ENCODE measurements at places on chromosomes 12 and 14.

DNA sequence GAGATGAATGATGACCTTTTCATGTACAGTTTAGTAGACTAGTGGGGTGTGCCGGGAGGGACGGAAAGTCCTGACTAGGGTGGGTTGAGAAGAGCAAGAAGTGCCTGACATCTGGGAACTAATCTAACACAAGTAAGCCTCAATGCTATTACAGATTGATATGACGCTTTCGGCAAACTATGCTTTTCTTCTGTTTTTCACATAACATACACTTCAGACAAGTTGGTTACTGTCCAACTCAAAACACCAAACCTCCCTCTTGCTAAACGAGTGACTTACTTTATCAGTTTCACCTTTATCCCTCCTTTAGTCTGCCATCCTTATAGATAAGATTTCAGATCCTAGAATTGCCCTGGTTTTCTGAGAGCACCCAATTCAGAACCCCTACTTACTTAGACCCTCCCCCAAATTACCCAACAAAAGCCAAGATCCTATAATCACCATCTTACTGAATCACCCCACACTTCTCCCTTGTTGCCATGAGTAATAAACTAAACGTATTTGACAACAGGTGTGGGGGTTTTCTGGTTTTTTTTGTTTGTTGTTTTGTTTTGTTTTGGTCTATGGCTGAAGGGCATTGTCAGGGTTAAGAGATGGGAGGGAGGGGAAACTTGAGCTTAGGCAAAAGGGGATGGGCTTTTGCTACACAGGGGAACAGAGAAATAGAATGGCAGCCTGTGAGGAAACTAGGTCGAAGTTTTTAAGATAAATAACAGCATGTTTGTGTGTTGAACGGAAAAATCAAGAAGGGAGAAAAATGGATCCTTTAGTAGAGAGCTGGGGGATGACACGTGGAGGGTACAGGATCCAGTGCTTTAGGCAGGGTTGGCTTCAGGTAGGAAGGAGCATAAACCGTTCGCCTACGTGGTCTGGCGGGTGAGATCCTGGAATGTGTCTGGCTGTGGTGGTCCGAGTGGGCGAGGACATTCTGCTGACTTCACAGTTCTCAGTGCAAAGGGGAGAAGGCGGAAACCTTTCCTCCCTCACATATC is 6.1 kb upstream of the PSMA3 start:
- no peak for DNase-seq

DNA sequence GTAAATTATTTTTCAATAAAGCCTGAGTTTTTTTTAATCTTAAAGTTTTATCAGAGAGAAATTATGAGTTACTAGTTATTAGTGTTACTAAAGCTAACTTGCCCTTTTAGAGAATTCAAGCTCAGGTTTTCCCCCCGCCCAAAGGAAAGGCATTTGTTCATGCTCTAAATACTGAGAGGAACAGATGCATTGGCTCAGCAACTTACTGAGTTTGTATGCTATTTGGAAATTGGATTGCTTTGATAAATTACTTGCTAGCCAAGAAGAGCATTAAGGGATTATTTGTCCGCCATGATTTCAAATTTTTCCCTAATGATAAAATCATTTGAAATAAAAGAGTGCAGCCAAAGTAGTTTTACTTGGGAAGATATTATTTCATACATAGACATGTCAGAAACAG is 149.4 kb downstream of the METTL25 start:
- no peak for DNase-seq

GRCh38 chr12:48990552-48990951 is 8.6 kb downstream of the DDN start:
- DNase-seq: no peak

GRCh38 chr12:116358893-116359761 is 81.6 kb upstream of the MED13L start:
- peak; percentile 78 for DNase-seq

- DNase-seq: no peak
Observed at GRCh38 chr12:8780389-8780788, 42.0 kb upstream of the A2ML1 start.

DNA sequence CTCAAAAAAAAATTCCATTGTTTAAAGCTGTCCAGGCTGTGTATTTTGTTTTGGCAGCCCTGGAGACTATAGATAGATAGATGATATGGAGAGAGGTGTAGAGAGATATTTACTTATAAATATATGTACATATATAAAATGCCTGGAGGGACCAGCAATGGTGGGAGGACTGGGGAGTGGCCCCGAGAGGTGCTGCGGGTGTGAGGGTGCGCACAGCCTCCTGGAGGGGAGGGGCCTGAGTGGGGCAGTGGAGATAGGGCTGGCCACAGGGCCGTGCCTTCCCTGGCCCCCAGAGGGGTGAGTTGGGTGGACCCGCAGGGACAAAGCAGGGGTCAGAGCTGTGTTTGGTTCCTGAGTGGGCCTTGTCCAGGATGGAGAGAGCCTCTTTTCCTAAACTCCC is 6.5 kb downstream of the ADSS1 start:
- DNase-seq: no peak

DNA sequence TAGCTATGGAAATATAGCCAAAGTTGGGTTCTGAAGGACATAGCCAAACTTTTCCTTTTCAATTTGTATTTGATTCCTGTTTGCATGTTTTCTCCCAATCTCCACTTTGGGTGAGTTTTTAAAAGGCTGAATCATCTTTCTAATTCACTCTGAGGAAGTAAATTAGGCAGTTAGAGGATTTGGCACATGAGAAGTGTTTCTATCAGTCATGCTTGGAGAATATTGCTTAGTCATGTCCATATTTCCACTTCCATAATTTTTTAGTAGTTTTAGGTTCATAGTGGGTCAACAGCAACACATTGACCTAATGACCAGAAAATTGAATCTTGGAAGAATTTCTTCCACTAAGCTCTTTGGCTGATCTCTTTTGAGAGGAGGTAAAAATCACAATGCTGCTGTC is 21.8 kb downstream of the IRAK3 start:
- no peak for DNase-seq

DNA sequence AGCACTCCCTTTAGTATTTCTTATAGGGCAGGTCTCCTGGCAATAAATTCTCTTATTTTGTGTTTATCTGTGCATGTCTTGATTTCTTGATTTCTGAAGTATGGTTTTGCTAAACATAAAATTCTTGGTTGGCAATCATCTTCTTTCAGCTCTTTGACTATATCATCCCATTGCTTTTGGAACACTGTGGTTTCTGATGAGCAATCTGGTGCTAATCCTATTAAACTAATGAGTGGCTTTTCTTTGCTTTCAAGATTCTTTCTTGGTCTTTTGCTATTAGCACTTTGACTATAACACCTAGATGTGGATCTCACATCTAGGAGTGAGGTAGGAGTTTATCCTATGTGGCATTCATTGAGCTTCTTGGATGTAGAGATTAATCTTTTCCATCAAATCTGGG is 120.7 kb upstream of the MED13L start:
- DNase-seq: no peak

GRCh38 chr12:72472350-72472749 is 200.2 kb downstream of the TRHDE start:
- DNase-seq: no peak

DNA sequence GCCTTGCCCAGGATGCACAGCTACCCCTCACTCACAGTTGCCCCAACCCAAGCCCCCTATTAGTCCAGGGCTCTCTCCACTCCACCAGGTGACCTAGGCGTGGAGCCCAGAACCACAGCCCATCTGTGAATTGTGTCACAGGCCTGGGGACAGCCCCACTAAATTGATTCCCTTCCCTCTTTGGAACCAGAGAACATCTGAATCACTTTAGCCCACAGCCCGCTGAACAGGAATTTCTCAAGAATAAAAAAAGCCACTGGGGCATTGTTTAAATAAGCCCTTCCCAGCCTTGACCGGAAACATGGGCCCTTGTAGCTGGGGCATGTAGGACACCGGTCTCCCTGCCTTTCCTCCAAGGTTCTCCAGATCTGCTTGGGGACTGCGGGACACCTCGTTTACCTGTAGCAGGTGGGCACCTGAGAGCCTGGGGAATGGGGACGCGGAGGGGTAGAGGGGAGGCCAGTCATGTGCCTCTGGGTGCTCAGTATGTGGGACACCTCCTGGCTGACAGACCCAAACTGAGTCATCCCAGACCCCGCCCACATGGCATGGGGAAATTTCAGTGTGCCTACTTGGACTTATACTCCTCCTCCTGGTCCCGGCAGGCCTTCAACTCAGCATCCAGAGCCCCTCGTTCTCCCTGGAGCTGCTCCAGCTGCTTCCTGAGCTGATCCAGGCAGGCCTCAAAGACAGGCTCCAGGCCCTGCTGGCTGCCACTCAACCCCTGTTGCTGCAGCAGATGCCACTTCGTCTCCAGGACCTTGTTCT is 1.3 kb downstream of the KRT78 start:
- DNase-seq: no peak

DNA sequence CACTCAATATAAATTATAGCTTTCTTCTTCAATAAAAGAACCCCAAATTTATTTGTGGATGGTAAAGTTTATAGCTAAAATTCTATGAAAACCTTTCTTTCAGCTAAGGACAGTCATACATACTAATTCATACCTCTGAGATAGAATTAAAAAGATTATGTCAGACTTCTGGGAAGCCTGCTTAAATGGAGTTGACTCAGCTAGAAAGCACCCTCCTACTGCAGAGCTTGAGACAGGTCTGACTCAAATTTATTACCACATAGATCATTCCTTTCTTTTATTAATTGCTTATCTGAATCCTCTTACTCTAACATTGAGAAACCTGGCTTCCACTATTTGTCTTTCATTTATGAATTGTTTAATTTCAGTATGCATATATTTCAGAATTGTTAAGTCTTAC is 1007.0 kb upstream of the LRFN5 start:
- DNase-seq: no peak

GRCh38 chr12:2212971-2213869 is 160.4 kb downstream of the CACNA1C start:
- no peak for DNase-seq

GRCh38 chr12:88243982-88244381 is 101.9 kb downstream of the TMTC3 start:
- DNase-seq: no peak

DNA sequence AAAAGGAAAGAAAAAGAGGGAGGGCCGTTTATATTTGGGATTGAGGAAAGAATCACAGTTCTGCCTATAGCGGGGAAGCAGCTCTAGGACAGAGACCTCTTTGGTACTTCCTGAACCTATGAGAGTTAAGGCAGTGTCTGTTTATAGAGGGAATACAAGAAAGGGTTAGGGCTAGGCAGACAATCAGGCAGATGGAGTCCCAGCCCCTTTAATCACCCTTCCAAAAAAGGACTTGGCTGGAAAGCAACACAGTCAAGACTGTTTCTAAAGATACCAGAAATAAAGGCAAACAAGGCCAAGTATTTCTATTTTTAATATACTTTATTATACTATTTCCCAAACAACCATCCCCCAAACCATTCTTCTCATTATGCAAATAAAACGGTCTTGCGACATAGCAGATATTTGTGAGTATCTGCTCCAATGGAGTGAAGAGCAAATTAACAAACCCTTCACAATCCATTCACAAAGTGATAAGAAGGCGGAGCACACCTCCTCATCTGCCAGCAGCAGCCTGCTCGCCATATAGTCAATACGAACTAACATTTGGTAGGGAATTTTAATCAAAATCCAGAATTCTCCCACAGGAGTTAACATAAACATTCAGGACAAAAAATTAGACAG is 697 bp upstream of the GRIP1 start:
- no peak for DNase-seq
